HCT116 (cell line): ENCODE measurements at places on chromosomes 16 and 17. TPM values are rescaled to one million over a fixed set of nuclear protein-coding genes. Genes with fewer than 3 reads are reported as not detected.

DNA sequence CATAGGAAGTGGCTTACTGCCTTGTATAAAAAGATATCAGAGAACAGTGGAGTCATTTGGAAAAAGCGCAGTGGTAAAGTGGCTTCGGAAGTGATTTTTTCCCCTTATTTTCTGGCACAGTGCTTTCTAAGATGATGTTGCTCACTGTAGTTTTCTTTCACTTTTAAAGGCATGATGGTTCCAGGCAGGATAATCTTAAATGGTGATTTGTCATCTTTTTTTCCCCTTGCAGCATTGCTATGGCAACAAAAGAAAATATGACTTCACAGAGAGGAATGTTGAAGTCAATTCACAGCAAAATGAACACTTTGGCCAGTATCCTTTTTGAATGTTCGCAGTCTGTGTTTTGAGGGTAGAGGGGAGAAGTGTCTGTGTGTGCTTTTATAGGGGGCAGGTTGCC lies 42.5 kb downstream of the GOSR1 start:
- H3K4me1 ChIP-seq = no peaks in the 10 kb centered on the region
- H3K27ac ChIP-seq = no peak overlapping the region
- no peaks in the 10 kb centered on the region for H3K27me3 ChIP-seq
- H3K36me3 ChIP-seq = peaks cover 14% of the 10 kb centered on the region; the same call in 1 of the 2 replicates

- no peak overlapping the region for H3K27ac ChIP-seq
- H3K4me3 ChIP-seq = no peak overlapping the region
- no peaks in the 10 kb centered on the region for H3K36me3 ChIP-seq
- no peaks in the 10 kb centered on the region for H3K27me3 ChIP-seq
- H3K4me1 ChIP-seq = no peaks in the 10 kb centered on the region
These were observed 116.6 kb upstream of the SALL1 start for GRCh38 chr16:51267681-51268080.

- no peak overlapping the region for H3K27ac ChIP-seq
- H3K4me1 ChIP-seq = no peaks in the 10 kb centered on the region
- H3K4me3 ChIP-seq = no peak overlapping the region
- peaks cover 21% of the 10 kb centered on the region for H3K36me3 ChIP-seq
- H3K27me3 ChIP-seq = no peaks in the 10 kb centered on the region
These were observed 25.4 kb downstream of the PLA2G10 start for GRCh38 chr16:14668556-14669223.

DNA sequence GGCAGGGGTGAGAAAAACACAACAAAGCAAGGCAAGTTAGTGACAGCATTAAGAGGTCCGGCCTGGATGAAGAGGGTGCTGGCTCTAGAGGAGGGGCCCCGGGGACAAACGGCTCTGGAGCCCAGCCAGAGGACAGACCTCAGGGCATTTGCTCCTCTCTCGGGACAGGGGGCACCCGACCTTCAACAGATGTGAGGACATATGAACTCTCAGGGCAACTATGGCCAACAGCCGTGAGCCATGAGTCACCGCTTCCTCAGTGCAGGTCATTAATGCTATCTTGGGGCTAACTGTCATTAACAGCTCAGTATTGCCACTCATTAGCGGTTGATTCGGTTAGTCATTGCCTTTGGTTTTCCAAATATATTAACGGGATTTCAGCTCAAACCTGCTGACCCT lies 9.7 kb upstream of the ARL5C start:
- peaks cover 27% of the 10 kb centered on the region for H3K4me1 ChIP-seq
- peaks cover 3% of the 10 kb centered on the region; the same call in 1 of the 2 replicates for H3K36me3 ChIP-seq
- H3K4me3 ChIP-seq = no peak overlapping the region
- no peak for DNase-seq
- H3K27me3 ChIP-seq = no peaks in the 10 kb centered on the region
- no peak overlapping the region for H3K27ac ChIP-seq

Gene CLEC18C
- 0.59 TPM for total RNA-seq

Gene SLC38A8
- not detected for total RNA-seq
